ENCODE measurements at places on chromosomes 6 and 20. TPM values are rescaled to one million over a fixed set of nuclear protein-coding genes. Genes with fewer than 3 reads are reported as not detected.

NINL gene
- 9.7 TPM for total RNA-seq

MCHR2 gene
- not detected for total RNA-seq

EYS gene
- total RNA-seq = not detected

CASS4 gene
- not detected for total RNA-seq
